ENCODE measurements at places on chromosomes 5 and 9.

GRCh38 chr9:136799079-136799853 is 3.1 kb downstream of the CCDC183 start:
- DNase-seq = no peak

- no peak for DNase-seq
Measured at GRCh38 chr5:1207555-1207954, 6.2 kb downstream of the SLC6A19 start.

DNA sequence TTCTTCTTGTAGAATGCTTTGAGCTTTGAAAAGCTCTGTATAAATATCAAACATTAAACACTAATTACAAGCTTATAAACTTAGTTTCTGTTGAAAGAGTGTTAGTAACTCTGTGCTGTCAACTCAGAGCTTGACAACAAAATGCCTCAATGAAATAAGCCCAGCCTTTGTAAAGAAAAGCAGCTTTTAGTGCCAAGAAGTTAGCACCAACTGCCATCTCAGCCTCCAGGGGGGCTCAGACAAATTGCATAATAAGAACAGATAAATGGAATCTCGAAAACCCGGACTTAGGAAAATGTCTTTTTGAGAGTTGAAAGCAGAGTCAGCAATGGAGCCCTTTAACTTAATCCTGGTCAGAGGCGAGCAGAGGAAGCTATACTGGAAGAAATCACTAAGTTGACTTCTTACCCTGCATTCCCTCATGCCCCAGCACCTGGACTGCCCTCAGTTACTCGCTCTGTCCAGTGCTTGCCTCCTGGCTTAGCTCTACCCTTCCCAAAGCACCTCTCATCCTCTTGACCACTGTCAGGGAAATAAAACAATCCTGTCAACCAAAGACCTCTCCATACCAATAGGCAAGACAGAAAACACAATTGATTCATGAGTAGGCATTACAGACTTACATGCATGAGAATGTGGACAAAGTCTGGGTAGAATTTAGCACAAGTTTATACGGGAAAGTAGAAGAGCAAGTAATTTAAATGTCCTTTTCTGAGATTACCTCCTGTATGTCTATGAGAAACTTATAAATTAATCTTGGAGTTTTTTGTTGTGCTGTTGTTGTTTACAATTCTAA is 352.7 kb downstream of the ZNF608 start:
- DNase-seq = no peak

DNA sequence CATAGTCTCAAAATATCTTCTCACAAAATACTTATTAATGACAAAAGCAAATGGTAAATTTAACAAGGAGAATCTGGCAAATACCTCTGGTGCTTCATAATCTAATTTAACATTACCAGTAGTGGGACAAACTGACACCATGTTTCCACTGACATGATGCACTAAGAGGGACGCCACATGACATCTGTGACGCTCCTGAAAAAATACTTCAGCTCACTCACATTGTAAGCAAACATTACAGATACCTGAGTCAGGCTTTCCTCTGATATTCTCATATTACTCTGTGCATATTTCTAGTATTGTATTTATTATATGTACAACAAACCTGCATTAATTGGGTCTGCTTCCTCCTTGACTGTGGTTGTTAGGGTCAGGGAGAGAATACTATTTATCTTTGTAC is 56.7 kb upstream of the OSMR start:
- no peak for DNase-seq

- no peak for DNase-seq
Measured at GRCh38 chr9:111004936-111005335, 33.3 kb downstream of the LPAR1 start.

DNA sequence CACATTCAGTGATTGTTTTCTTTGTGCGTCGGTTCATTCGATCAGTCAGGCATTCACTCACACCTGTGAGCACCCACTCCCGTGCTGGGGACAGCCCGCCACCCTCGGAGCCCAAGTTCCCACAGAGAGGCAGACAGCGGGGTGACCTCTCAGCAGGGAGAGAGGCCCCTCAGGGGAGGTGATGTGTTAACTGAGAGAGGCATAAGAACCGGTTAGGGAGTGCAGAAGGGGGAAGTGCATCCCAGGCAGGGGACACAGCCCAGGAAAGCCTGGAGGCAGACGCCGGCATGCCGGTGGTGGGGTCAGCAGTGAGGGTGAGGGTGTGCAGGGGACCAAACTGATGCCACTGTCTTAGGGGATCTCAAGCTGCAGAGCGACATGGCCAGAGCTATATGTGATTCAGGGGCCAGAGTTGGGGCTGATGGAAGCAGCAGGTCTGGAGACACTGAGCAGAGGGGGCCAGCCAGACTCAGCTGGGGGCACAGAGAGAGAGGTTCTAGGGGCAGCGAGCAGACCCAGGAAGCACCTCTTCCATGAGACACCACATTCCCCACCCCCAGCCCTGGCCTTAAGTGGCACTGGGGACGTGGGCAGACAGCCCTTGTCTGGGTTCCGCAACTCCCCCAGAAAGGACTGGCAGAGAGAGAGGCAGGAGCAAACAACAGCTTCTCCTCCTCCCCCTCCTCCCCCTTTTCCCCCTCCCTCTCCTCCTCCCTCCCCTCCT is 35.9 kb downstream of the HK3 start:
- DNase-seq = no peak

- DNase-seq = no peak
Measured at GRCh38 chr9:137130176-137130755, 8.7 kb upstream of the GRIN1 start.

DNA sequence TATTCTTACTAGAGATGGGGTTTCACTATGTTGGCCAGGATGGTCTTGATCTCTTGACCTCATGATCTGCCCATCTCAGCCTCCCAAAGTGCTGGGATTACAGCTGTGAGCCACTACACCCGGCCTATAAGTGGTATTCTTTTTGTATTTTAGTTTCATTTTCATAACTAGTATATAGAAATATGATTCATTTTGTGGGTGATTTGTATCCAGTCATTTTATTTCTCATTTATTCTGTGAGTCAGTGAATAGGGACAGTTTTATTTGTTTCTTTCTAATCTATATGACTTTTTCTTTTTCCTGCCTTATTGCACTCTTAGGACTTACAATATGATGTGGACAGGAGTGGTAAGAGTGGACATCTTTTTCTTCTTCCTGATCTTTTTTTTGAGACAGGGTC is 112.9 kb downstream of the AOPEP start:
- no peak for DNase-seq

GRCh38 chr9:83312537-83312936 is 225.7 kb downstream of the FRMD3 start:
- DNase-seq = no peak

DNA sequence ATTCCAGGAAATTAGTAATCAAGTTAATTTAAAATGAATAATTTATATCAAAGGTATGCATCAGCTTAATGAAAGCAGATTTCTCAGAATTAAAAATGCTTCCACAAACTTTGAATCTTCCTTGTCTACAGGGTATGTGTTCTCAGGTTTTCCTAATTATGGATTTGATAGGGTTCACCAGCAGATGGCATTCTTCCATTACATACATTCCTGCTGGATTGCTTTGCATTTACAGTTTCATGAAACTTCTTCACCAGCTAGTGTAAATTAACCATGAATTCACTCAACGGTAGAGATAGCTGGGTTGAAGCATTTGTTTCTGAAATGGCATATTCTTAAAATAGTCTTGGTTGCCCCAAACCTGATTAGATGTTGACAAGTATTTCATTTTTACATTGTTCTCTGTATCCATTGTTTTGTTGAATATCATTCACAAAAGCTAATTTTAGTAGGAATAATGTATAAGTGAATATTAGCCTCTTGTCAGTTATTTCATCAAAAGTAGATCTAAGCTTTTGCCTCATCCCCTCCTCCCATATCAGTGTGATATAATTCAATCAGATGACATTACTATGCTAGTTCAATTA is 68.7 kb upstream of the WDR41 start:
- peak; percentile 44 for DNase-seq

- DNase-seq = no peak
Measured at GRCh38 chr5:125261505-125262250, 515.2 kb upstream of the ZNF608 start.

- DNase-seq = no peak
Measured at GRCh38 chr5:136328097-136328496, 37.2 kb downstream of the TRPC7 start.

- DNase-seq = no peak
Measured at GRCh38 chr5:80863708-80864107, 96.5 kb upstream of the RASGRF2 start.

- no peak for DNase-seq
Measured at GRCh38 chr5:66248874-66249273, 104.8 kb downstream of the SREK1 start.

DNA sequence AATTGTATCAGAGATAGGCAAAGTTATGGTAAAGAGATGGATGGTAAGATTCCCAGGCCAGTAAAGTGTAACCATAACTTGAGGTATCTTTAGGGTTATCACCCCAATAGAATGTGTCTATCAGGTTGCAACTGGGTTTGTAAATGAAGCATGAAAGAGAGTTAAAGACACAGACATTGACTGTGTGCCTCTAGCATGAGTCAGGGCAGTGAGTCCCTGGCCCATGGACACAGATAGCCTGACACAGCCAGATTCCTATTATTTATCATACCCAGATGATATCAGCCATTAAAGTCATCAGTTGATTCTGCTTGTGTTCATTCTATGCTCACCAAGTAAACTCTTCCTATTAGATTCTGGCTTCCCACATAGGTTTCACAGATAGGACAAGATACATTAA is 33.5 kb upstream of the SNAPC3 start:
- DNase-seq = no peak

GRCh38 chr9:112487799-112488340 is 1.2 kb downstream of the KIAA1958 start:
- DNase-seq = no peak

- no peak for DNase-seq
Measured at GRCh38 chr5:31663519-31663918, 24.6 kb downstream of the PDZD2 start.

DNA sequence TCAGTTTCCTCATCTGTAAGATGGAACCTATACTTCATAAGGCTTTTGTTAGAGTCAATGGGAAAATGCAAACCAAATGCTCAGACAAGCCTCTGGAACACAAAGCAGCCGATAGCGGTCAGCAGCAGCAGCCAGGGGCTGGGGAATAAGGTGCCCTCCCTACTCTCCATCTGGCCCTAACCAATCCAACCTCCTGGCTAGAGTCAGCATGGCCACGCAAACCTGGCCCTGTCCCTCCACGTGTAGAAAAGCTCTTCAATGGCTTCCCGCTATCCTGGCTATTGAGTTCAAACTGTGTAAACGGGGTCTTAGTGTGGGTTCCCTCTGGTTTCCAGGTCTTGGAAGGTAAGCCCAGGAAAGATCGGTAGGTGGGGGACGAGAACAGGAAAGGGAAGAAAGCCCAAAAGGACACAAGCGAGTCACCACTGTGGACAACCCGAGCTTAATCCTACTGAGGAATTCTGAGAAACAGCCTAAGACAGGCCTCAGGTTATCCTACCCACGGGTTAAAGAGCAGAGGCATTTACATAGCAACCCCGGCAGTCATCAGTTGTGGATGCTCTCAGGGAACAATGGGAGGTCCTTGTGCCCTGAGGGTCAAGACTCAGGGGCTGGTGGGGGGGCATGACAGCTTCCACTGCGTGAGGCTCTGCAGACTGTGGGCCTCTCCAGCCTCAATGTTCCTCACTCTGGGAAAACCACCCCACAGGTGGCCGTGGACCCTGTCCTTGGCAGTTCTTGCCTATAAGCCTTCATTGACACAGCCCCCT is 30.9 kb downstream of the FABP6 start:
- no peak for DNase-seq

DNA sequence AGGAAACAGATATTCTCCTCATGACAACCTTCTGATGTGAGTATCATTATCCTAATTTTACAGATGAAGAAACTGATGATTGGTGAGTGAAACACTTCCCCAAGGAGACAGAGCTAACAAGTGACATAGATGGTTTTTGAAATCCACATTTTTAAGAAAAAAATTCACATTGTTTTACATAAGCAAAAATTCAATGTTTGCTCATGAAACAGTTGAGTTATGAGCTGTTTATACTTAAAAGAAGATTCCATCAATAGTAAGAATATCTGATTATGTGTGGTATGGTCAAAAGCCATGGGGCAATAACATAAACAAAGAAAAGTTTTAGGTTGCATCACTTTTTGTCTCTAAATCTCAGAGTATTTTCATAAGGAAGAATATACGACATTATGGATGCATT is 167.9 kb upstream of the PAPPA start:
- DNase-seq = no peak

- no peak for DNase-seq
Measured at GRCh38 chr9:100573655-100574260, 4.1 kb upstream of the CAVIN4 start.

DNA sequence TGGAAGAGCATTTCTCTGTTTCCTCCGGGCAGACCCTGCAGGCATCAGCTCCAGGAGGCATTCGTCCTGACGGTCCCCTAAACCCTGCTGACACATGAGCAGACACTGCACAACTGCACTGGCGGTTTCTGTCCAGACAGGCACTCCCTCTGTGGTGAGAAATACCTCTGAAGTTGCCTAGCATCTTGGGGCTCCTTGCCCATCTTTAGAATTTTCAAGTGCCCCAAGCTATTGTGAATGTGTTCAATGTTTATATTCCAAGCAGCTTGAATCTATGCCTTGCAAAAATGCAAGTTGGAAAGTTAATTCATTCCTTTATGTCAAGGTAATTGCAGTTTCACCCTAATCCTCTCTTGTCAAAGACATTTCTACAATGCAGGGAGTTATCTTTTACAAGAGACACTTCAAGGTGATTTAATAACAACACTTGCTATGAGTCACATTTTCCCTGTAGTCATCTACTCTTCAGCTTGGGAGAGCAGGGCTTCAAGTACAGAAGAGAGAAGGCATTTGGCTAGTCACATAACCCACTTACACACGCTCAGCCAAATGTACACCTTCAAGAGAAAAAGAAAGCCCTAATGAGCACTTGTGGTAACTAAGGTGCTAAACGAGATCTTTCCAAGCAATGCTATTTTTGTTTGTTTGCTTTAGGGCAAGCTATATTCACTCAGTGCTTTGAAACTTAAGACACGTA is 302.5 kb downstream of the MLLT3 start:
- DNase-seq = no peak

DNA sequence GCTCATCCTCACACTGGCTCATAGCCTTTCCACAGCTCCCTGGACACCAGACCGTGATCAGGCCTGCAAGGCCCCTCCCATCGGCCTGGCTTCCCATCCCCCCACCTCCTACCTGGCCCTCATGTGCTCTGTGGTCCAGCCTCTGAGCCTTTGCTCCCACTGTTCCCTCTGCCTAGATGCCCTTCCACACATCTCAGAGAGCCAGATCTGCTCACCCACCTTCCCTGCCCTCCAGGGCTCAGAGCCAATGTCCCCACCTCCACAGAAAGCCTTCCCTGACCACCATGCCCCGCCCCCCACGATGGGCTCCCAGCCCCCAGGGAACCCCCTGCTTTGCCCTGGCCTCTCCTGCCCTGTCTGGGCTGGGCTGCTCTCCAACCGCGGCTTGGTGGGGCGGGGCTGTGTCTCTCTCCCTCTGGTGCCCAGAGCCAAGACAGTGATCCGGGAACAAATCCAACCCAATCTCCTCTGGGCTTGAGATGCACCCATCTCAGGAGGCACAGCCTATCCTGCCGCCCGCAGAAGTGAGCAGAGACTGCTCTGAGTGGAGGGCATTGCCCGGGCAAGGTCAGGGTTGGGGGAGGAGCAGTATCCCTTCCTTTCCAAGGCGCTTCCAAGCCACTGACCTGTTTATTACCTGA is 1.6 kb downstream of the NINJ1 start:
- DNase-seq = no peak

GRCh38 chr5:139676951-139677735 is 29.0 kb downstream of the CXXC5 start:
- no peak for DNase-seq

- no peak for DNase-seq
Measured at GRCh38 chr9:124208571-124208970, 49.2 kb upstream of the NEK6 start.

Measured in SK-N-MC (cell line).